Left cardiac atrium (tissue), 4 donors: ENCODE measurements at places on chromosomes 1 and 21. TPM values are rescaled to one million over a fixed set of nuclear protein-coding genes. Genes with fewer than 3 reads are reported as not detected.

The CYB561D1 gene
- 5.8 TPM for total RNA-seq

The WNT3A gene
- not detected for total RNA-seq

DNA sequence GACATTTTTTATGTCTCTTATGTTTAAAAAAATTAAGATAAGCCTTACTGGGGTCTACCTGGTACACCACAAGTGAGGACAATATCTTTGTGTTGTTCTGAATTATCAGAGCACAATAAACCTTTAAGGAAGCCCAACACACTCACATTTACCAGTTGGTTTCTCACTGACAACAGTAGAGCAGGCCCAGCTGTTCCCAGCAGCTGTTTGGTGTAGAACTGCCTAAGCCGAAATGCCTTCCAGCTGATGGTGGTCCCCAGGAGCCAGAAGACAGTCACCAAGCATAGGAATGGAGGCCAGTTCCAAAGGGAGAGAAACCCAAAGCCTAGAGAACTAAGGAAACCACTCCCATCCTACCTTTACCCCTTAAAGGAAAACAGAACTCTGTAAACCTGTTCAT lies 428.6 kb upstream of the CAMK1G start:
- no peak for DNase-seq

The FMO2 gene
- total RNA-seq: 64.3 TPM

The SUSD4 gene
- total RNA-seq: 15.6 TPM

DNA sequence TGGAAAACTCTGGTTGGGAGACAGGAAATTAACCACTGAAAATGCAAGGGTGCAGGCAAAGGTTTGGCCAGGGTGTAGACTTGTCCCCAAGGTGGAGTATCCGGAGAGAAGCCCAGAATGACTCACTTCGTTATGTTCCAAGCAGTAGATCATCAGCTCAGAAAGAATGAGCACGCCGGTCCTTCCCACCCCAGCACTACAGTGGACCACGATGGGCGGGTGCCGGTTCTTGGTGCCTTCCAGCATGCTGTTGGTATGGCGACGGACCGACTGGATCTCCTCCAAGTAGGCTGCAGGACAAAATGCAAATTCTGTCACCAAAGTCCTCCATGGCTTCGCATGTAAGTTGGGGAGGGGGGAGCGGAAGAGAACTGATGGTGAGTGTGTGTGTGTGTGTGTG lies 83.4 kb downstream of the SMYD2 start:
- peak; percentile 84 for DNase-seq

DNA sequence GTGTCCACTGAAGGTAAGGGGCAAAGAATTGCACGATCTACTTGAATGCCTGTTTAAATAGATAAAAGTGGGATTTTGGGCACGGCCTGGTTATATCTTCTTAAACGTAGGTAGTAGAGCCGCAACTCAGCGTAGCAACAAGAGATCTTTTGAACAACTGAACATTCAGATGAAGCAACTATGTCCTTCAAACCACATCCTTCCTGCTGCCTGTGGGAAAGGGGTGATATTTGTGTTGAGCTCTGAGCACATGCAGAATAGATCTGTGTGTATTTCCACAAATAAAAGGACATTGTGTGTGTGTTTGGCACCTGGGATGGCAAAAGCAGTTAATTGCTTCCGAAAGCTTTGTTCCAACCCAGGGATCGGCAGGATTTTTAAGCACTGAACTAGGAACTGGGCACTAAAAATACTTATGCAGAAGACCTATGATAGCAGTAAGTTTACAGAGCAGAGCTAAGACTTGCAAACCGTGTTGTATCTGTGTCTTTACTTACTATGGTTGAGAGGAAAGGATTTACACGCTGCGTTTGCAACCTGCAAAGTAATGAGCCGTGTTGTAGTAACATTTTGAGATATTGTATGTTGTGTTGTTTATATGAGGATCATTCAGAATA lies 333.4 kb downstream of the CHRM3 start:
- DNase-seq: no peak

- no peak for DNase-seq
Observed at GRCh38 chr1:183214021-183214970, 28.2 kb downstream of the LAMC2 start.

The HSF2BP gene
- total RNA-seq: 0.68 TPM

The PAX7 gene
- not detected for total RNA-seq

The OPRD1 gene
- not detected for total RNA-seq

The PTPRF gene
- 63.1 TPM for total RNA-seq

The AMY1C gene
- total RNA-seq: not detected

DNA sequence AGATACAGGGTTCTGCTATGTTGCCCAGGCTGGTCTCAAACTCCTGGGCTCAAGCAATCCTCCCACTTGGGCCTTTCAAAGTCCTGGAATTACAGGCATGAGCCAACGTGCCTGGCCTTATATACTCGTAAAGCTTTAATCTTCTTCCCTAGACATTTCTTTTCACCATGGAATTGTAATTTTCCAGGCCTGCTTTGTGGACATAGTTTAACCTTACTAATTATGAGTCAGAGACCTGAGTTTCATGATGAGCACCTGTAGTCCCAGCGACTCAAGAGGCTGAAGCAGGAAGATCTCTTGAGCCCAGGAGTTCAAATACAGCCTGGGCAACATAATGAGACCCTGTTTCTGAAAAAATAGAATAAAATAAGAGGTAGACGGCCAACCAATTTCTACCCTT lies 12.3 kb downstream of the PATJ start:
- DNase-seq: no peak
